GM12878 (cell line): ENCODE measurements at places on chromosomes 13 and 19.
A peak's percentile ranks its signal among the peaks of the same experiment; 100 is the strongest.

DNA sequence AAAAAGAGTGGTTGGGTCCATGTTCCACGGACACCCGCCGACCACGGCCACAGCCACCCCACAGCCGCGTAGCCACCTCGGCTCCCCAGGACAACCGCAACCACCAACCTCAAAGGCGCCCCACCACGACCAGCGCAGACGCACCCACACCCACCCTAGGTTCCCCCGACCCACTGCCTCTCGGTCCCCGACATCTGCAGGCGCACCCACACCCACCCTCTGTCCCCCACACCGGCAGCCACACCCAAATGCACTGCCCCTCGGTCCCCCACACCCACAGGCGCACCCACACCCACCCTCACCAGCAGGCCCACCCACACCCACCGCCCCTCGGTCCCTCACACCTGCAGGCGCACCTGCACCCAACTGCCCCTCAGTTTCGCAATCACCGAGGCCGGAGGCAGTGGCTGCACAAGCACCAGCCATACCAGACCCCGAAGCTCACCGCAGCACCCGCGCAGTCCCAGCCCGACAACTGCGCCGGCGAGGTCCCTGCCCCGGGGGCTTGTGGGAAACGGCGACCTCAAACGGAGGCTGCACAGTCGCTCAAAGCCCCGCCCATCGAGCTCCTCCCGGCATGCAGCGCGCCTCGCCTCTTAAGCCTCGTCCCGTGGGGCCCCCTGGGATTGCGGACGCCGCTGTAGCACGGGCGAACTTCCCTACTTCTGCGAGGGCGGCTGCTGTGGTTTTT, 18.3 kb downstream of the ZNF77 start:
- no peak for DNase-seq

DNA sequence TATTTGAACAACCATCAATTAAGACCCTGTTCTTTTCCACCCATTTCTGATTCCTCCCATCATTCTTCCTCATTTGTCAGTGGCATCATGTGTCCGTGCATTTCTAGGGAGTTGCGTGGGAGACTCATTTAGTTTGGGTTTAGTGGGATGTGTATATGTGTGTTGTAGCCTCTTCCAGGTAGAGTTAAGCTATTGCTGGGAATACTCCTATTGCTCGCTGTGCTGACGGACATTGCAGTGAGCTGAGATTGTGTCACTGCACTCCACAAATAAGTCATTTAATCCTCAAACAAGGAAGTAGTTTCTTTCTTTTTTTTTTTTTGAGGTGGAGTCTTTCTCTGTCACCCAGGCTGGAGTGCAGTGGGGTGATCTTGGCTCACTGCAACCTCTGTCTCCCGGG, 42.2 kb upstream of the RCBTB2 start:
- DNase-seq = no peak

GRCh38 chr13:66275416-66275815, 954.7 kb downstream of the PCDH9 start:
- DNase-seq = no peak

- no peak for DNase-seq
Observed at GRCh38 chr13:114236227-114236626, 1.5 kb downstream of the CDC16 start.

DNA sequence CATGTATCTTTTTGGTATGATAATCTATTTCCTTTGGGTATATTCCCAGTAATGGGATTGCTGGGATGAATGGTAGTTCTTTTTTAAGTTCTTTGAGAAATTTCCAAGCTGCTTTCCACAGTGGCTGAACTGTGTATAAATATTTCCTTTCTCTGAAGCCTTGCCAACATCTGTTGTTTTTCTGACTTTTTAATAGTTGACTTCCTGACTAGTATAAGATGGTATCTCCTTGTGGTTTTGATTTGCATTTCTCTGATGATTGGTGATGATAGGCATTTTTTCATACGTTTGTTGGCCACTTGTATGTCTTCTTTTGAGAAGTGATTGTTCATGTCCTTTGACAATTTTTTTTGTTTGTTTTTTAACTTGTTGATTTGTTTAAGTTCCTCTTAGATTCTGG, 61.6 kb upstream of the PCDH17 start:
- no peak for DNase-seq

DNA sequence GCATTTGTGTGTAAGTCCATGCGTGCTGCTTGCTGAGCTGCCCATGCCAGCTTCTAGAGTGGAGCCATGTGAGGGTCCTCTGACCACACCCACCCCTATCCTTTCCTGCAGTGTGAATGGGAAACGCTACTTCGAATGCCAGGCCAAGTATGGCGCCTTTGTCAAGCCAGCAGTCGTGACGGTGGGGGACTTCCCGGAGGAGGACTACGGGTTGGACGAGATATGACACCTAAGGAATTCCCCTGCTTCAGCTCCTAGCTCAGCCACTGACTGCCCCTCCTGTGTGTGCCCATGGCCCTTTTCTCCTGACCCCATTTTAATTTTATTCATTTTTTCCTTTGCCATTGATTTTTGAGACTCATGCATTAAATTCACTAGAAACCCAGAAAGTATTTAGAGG, 10.3 kb downstream of the TBCB start:
- DNase-seq = no peak

GRCh38 chr13:99522298-99522697, 21.0 kb downstream of the TM9SF2 start:
- DNase-seq = no peak

- no peak for DNase-seq
Observed at GRCh38 chr19:52527956-52528351, 486 bp downstream of the ZNF808 start.

- no peak for DNase-seq
Observed at GRCh38 chr13:98970330-98970729, 7.5 kb downstream of the DOCK9 start.

DNA sequence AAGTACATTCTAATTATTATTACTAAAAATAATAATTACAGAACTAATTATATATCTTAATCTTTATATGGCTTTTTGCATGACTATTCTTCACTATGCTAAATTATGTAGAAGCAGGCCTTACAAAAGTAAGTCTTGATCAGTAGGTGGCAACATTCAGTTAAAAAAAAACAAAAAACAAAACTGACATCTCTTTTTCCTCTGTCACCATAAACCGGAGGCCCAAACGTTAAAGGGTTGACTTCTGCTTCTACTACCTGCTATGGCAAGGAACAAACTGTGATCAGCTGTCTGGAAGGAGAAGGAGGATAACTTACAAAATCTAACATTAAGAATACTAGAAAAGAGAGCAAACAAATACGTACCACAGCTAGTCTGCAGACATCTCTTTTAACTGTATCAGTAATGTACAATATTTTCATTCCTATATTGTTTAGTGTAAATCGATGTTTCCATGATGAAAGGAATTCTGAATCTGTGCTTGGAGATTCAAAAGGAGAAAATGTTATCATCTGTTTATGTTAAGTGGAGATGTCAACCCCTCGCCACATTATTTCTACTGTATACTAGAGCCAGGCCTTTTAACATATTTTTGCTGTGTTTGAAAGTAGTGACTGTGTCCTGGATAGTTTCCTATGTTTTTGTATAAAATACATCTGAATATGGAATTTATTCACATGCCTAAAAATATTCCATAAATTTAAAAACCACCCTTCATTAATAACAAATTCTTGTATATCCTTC, 1525.4 kb downstream of the SLITRK1 start:
- no peak for DNase-seq

- no peak for DNase-seq
Observed at GRCh38 chr13:52850396-52851136, 2.1 kb upstream of the PCDH8 start.

DNA sequence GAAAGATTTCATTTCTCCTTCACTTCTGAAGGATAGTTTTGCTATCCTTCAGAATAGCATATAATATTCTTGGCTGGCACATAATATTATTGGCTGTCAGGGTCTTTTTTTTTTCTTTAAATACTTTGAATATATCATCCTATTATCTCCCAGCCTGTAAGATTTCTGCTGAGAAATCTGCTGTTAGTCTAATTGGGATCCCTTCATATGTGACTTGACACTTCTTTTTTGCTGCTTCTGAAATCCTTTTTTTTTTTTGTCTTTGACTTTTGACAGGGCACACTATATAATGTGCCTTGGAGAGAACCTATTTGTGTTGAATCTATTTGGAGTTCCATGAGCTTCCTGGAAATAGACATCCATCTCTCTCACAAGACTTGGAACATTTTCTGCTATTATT, 136.9 kb upstream of the UBL3 start:
- DNase-seq = no peak

GRCh38 chr19:13215572-13216380, 65.6 kb downstream of the IER2 start:
- peak; percentile 28 for DNase-seq

GRCh38 chr19:55119053-55119452, 1.6 kb upstream of the PPP1R12C start:
- DNase-seq = no peak

DNA sequence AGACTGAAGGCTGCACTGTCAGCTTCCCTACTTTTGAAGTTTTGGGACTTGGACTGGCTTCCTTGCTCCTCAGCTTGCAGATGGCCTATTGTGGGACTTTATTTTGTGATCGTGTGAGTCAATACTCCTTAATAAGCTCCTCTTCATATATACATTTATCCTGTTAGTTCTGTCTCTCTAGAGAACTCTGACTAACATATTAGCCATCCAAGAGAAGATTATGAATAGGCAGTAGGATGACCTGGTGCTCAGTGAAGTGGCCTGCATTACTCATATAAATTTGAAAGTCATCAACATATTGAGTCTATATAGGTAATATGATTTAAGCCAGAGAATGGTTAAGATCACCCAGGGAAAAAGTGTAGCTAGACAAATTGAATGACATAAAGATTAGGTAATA, 136.3 kb upstream of the UFM1 start:
- no peak for DNase-seq

- DNase-seq = no peak
Observed at GRCh38 chr13:114119196-114119595, 13.2 kb downstream of the RASA3 start.

GRCh38 chr13:30499338-30499737, 33.6 kb upstream of the HMGB1 start:
- DNase-seq = no peak

GRCh38 chr19:54573330-54573872, at the start of gene LILRA2:
Gene LILRA2, plus strand, starts transcription at chr19:54573790. Its CDS starts 89 bp downstream, at chr19:54573879.
- no peak for DNase-seq

GRCh38 chr19:28393574-28394336, 819.2 kb downstream of the UQCRFS1 start:
- DNase-seq = no peak

DNA sequence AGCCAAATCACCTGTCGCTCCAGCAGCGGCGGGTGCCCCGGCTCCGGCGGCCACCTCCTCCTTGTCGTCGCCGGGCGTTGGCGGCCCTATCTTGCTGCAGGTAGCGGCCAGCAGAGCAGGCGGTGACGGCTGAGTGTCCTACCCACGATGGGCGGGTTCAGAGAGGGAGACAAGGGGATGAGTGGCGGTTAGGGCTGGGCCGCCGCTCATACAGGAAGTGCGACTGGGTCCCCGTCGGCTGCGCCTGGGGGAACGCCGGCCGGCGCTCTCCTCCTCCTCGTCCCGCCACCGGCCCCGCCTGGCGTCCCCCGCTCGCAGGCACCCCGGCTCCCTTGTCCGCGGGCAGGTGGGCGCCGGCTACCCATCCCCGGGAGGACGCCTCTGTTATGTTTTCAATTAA, 1692.0 kb downstream of the SLITRK5 start:
- DNase-seq = no peak

- DNase-seq = peak; percentile 21
Observed at GRCh38 chr13:95956589-95957148, 96.5 kb downstream of the UGGT2 start.

DNA sequence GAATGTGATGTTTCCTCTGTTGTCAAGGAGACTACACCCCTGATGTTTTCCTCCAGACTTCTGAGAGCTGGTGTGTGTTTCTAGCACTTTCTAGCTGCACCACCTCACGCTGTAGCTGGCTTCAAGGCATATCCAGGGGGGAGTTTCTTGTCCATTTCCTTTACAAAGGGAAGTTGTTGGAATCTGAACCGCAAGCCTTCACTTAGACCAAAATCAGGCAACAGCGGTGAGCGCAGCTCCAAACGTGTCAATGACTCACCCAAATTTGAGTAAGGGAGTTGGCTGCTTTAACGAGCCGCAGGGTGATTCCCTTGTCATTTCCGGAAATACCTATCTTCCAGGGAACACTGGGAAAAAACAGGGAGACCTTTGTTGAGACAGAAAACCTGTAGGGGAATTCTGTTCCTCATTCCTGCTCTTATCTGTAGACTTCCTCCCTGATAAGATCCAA, 2.5 kb downstream of the LDLR start:
- no peak for DNase-seq

DNA sequence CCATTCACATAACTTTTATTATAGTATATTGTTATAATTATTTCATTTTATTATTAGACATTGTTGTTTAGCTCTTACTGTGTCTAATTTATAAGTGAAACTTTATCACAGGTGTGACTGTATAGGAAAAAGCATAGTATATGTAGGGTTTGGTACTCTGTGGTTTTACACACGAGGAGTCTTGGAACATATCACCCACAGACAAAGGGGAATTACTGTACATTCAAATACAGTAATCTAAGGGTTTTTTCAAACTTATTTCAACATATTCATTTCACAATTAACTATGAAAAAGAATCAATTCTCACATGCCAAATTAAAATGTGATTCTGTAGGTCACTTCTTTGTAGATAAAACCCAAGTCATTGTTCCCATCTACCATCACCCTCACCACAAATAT, 46.0 kb downstream of the RBM26 start:
- no peak for DNase-seq

DNA sequence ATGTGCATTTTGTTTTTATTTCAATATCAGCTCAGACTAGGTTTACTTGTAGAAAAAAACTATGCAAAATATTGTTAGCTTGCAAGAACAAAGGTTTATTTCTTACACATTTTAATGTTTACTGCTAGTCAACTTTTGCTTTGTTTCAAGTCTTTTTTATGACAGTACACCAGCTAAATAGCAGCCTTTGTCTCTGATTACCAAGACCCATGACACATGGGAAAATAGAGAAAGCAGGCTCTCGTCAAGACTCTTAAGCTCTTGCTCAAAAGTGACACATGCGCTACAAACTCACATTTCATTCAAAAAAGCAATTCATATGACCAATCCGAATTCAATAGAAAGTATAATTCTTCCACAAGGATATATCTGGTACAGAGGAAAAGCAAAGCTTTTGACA, 642.3 kb upstream of the SLITRK1 start:
- DNase-seq = no peak
